ENCODE measurements at places on chromosomes 1 and 21. TPM values are rescaled to one million over a fixed set of nuclear protein-coding genes. Genes with fewer than 3 reads are reported as not detected.
A peak's percentile ranks its signal among the peaks of the same experiment; 100 is the strongest.

KRTAP11-1 gene
- total RNA-seq: not detected

DESI2 gene
- 75.1 TPM for total RNA-seq

NR1I3 gene
- not detected for total RNA-seq

CAMK2N1 gene
- 2.2 TPM for total RNA-seq

SYT6 gene
- total RNA-seq: 0.10 TPM

DNA sequence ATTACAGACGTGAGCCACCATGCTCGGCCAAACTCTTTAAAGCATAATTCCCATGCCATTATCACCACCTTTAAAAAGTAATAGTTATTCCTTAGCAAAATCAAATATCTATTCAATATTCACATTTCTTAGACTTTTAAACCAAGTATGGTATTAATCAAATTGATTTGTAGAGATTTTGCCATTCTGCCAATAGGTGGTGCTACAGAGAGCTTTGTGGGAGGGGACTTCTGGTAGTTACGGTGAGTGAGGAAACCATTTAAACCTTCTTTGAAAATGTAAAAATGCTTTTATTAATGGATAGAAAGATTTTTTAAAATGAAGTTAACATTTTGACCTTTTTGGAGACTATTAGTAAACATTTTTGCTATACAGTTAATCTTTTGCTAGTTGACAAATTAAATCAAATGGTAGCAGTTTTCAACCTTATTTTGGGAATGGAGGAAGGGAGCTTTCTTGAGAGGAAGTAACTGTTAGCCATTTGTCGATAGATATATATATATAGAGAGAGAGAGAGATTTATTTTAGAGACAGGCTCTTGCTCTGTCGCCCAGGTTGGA, 19.3 kb downstream of the IARS2 start:
- no peak for DNase-seq

DNA sequence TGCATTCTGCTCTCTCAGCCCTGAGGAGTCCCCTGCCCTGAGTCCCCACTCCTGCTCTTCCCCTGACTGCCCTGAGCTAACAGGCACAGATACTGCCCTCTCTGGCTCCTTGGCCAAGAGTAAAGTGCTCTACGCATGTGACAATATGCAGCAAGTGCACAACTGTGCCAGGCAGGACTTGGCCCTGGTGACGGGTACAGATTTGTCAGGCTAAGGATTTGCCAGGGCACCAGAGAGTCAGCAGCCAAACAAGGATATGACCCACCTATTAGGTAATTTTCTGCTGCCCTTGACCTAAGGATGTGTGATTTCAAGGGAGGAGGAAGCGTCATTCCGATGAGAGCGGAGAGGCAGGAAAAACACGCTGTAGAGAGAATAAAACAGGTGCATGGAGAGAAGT, 339.0 kb downstream of the PTPRU start:
- no peak for DNase-seq

DNA sequence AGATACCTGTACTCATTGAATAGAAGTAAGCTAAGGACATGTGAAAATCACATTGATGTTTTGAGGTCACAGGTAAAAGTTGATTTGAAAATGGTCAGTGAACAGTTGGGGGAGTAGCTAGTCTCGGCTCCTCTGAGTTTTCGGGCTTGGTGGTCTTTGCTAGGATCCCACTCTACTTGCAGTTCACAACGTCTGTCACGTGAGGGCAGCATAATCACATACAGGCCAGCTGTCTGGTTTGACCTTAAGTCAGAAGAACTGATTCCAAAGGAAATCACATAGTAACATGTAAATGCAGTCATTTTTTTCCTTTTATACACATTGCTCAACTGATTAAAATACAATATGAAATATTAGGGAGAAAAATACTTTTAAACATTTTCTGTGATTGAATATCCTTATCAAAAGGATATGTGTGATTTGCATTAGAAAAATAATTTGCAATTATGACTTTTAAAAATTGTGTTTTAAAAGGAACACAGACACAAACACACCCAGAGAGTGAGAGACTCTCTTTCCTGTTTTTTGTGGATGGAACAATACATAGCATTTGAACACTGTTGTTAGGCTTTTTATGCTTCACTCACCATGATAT, 21.8 kb upstream of the PDC start:
- peak; percentile 83 for DNase-seq

DNA sequence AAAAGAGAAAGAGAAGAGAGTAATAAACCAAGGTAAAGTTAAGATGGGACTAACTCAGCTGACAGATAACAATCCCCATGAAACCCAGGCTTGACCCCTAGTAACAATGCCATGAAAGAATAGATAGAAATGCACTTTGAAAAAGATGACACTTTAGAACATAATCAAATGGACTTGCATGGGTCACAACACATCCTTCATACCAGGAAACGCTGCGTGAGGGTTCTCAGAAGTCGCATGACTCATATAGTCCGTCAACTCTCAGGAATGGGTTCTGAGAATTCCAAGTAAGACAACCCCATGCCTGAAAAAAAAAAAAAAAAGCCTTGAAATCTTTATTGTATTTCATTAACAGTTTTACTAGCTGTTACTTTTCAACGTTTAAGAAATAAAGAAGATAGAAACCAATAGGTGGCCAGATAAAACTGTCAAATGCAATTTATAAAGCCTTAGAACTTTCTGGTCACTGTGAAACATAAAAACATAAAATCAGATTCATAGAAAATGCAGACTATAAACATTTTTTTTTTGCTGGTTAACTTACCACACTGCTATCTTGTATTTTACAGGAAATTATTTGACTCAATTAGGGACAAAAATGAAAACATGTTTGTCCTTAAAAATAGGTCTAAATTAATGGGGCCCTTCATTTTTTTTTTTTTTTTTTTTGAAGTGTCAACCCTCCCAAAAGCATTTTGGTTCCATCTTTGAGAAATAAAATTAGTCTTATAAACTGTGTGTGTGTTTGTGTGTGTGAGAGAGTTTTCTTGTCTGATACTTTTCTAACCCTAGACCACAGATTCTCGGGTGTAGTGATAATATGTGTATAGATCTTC, 202.1 kb downstream of the NCAM2 start:
- peak; percentile 10 for DNase-seq

DNA sequence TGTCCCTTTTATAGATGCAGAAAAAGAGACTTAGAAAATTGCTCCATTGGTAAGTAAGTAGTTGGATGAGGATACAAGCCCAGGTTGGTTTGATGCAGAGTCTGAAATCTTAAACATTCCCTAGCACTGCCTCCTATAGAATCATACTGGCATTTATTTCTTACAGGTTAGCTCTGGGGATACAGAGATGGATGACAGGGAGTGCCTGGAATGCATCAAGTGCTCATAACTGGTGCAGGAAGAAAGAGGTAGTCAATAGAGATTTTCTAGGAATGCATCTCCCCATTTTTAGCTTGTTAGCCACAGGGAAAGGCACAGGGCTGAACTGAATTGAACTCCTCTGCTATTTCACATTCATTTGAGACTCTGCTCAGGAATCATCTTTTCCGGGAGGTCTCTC, 269.0 kb upstream of the USP24 start:
- no peak for DNase-seq

DNA sequence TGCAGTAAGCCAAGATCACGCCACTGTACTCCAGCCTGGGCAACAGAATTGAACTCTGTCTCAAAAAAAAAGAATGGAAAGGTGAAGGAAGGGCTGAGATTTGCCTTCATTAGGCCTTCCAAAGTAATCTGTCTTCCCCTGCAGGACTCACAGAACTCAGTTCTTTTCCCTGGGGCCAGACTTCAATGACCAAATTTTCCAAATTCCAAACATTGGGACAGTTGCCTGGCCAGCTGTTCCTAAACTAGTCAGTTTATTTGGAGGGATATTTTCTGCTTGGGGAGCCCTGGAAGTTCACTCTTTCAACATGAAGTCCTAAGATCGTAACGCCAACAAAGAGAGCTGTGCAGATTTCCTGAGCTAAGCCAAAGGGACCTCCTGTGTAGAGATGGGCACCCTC, 5.4 kb upstream of the DEDD start:
- DNase-seq: peak; percentile 30

- DNase-seq: peak; percentile 51
Measured at GRCh38 chr1:75136195-75136815, 2.1 kb downstream of the LHX8 start.

- DNase-seq: no peak
Measured at GRCh38 chr1:119361205-119361604, 7.4 kb upstream of the HAO2 start.

- DNase-seq: no peak
Measured at GRCh38 chr1:93679546-93679945, 2.1 kb downstream of the BCAR3 start.

DNA sequence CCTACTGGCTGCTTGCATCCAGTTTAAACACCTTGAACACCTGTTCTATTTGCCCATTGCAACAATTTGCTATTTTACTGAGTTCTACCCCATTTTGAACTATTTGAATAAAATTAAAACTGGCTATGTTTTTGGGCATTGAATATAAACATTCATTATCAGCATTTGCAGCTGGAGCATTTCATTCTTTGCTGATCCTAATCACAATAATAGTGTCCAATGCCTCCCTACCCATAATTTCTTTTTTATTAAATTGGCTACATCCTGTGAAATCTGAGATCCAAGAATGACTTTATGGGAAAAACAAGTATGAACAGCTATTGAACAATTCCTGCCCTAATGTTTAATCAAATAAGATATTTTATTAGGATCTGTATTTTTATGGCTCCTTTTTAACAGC, 447.9 kb downstream of the PLA2G4A start:
- DNase-seq: no peak

- DNase-seq: no peak
Measured at GRCh38 chr1:206066479-206067171, 13.7 kb downstream of the RHEX start.

- DNase-seq: peak; percentile 13
Measured at GRCh38 chr1:165161130-165161529, 195.4 kb downstream of the LMX1A start.

DNA sequence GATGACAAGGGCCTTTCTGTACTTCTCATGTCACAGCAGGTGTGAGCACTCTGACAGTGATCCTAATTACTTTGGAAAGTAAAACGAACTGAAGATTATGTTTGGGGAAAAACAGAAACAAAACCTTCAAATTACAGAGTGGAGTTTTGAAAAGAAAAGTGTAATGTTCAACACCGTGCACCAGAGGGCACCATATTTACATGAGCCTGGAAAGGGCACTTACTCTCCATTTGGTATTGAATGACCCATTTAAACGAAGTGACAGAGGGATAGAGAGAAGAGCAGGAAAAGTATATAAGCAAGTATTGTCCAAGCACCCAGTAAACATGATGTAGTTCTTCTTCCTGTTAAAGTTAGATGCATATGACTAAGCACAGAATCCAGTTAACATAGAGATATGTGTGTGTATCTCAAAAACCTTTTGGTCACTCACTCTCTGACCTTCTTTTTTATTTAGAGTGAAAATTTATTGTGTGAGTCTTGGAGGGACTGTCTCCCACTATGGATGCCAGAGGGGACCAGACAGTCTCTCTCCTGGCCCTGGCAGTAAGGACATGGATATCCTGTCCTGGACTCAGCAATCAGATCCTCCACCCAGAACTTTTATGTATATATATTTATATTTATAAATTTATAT, 3.8 kb upstream of the RGSL1 start:
- peak; percentile 46 for DNase-seq

DNA sequence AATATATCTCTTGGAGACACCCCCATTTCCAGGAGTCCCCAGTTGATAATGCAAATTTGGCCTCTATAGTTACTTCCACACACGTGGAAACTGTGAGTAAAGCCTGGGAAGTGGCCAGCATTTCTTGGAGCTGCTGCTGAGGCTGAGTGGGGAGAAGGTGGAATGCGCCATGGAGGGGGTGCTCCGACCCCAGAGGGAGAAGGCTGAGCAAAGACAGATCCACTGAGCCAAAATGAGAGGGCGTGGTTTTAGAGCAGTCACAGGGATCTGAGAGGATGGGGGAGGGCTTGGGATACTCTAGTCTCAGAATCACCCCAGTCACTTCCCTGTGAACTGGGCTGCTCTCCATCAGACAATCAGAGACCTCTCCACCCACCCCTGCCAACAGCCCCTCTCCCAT, 38.7 kb downstream of the TRIM62 start:
- DNase-seq: peak; percentile 79

DNA sequence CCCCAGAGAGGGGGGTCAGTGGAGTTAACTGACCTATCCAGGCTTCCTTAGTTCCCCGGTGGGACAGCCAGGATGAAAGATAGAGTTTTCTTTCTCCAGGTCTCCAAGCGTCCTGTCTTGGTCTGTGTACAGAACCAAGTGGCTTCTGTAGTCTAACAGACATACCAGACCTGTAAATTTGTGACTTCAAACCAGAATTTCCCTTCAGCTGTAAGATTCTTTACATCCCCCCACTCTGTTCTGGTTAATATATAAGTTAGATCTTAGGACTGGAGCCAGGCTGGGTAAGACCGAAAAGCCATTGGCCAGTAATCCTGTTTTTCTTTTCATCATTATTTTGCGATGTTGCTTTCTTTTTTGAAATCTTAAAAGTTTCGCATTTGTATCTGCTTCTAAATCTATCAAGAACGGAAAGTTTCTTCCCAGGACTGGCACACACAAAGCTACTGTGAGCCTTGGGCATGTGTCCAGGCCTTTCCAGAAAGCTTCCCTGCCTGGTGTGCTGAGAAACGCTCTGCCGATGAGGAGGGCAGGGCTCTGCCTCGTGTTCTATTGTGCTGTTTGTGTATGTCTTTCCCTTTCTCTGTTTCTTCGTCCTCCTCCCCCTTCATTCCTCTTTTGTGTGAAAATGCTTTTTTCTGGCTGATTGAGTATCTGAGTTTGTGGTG, 72.3 kb downstream of the RGL1 start:
- peak; percentile 84 for DNase-seq

GRCh38 chr1:32719681-32720275, 17.2 kb upstream of the SYNC start:
- no peak for DNase-seq

DNA sequence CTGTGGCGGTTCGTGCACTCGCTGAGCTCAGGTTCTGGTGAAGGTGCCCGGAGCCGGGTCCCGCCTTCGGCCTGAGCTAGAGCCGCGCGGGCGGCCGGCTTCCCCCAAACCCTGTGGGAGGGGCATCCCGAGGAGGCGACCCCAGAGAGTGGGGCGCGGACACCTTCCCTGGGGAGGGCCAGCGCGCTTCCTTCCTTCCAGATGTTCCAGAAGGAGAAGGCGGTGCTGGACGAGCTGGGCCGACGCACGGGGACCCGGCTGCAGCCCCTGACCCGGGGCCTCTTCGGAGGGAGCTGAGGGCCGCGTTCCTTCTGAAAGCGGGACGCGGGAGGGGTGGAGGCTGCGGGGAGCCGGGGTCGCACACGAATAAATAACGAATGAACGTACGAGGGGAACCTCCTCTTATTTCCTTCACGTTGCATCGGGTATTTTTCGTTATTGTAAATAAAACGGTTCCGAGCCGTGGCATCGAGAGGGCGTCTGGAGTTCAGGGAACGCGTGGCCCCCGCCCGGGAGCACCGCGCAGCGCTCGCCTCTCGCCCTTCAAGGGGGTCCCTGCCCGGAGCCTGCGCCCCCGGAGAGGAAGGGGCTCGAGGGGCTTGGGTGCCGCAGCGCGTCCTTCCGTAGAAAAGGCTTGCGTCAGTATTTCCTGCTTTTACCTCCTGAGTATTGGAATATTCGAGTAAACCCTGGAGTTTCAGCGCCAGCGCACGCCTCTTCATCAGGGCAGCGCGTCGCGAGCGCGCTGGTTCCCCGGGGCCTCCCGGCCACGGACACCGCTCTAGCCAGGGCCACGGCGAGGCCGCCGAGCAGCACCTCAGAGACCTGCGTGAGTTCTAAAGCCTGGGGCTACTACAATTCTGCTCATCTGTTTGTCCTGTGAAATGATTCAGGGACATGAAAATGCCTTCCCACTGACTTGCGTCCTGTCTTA, 11.5 kb downstream of the YBEY start:
- peak; percentile 53 for DNase-seq
